ENCODE measurements at places on chromosomes 1 and 21. TPM values are rescaled to one million over a fixed set of nuclear protein-coding genes. Genes with fewer than 3 reads are reported as not detected.

MYOC gene
- not detected for total RNA-seq

OLIG2 gene
- total RNA-seq, result 0.72 TPM

PRAMEF11 gene
- not detected for total RNA-seq

HRNR gene
- total RNA-seq, result under 0.01 TPM

WDR64 gene
- not detected for total RNA-seq

CNR2 gene
- not detected for total RNA-seq

PERM1 gene
- total RNA-seq, result not detected

KIF1B gene
- total RNA-seq, result 11.9 TPM

CFHR2 gene
- total RNA-seq, result not detected

IGSF9 gene
- total RNA-seq, result not detected

SAMD13 gene
- 2.9 TPM for total RNA-seq

ACTA1 gene
- total RNA-seq, result not detected

LDLRAD1 gene
- not detected for total RNA-seq

AMY2B gene
- 0.48 TPM for total RNA-seq

BCAR3 gene
- total RNA-seq, result 50.1 TPM

SLAMF8 gene
- total RNA-seq, result 1.5 TPM

ACTL8 gene
- total RNA-seq, result 0.48 TPM

FAM72C gene
- 0.29 TPM for total RNA-seq

ARHGAP29 gene
- total RNA-seq, result 13.6 TPM

MFSD2A gene
- 8.1 TPM for total RNA-seq

NPHS2 gene
- not detected for total RNA-seq

ORC1 gene
- 18.4 TPM for total RNA-seq

FAM131C gene
- total RNA-seq, result 0.20 TPM

LAMB3 gene
- 20.2 TPM for total RNA-seq

DMBX1 gene
- total RNA-seq, result not detected

LCK gene
- total RNA-seq, result not detected

CHRM3 gene
- not detected for total RNA-seq

OR6Y1 gene
- total RNA-seq, result not detected

LMX1A gene
- total RNA-seq, result not detected

PLEKHA6 gene
- 0.72 TPM for total RNA-seq

LEMD1 gene
- total RNA-seq, result not detected

SHE gene
- total RNA-seq, result not detected

LCE3A gene
- total RNA-seq, result not detected

ADAMTS4 gene
- total RNA-seq, result 5.2 TPM

GPR25 gene
- total RNA-seq, result not detected

NCAM2 gene
- 0.12 TPM for total RNA-seq

C4BPA gene
- not detected for total RNA-seq

PAPPA2 gene
- under 0.01 TPM for total RNA-seq

MCOLN2 gene
- 2.3 TPM for total RNA-seq

HPCA gene
- not detected for total RNA-seq

SLC27A3 gene
- 7.5 TPM for total RNA-seq

HSD3B2 gene
- total RNA-seq, result not detected

OR2L8 gene
- not detected for total RNA-seq

ELF3 gene
- total RNA-seq, result not detected

E2F2 gene
- total RNA-seq, result 4.7 TPM

OR1C1 gene
- total RNA-seq, result not detected

S100A9 gene
- total RNA-seq, result 1.1 TPM

LCE2A gene
- not detected for total RNA-seq

C4BPB gene
- not detected for total RNA-seq

NCSTN gene
- 65.6 TPM for total RNA-seq

STRIP1 gene
- 25.7 TPM for total RNA-seq

TPTE gene
- total RNA-seq, result 3.1 TPM

IPO9 gene
- total RNA-seq, result 16.7 TPM

DMRTA2 gene
- total RNA-seq, result 0.20 TPM

LHX4 gene
- total RNA-seq, result 0.20 TPM

Measured in RPMI7951 (cell line).